ENCODE measurements at places on chromosomes 2 and 18.
A peak's percentile ranks its signal among the peaks of the same experiment; 100 is the strongest.

DNA sequence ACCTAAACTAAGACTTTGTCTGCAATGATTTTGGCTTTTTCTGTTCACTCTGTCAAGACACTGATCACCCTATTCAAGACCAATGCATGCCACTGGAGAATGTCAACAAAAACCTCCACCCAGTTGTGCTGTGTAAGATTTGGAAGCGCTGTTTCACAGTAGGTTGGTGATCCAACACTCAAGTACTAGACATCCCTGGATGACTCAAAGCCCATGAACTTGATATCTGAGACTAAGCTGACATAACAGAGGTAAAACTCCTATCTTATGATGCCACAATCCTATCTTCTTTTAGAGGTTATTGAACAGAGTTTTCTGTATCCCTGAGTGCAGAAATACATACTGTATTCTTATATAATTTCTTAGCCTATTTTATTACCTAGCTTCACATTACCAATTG lies 251.3 kb upstream of the ETAA1 start:
- no peak for DNase-seq

DNA sequence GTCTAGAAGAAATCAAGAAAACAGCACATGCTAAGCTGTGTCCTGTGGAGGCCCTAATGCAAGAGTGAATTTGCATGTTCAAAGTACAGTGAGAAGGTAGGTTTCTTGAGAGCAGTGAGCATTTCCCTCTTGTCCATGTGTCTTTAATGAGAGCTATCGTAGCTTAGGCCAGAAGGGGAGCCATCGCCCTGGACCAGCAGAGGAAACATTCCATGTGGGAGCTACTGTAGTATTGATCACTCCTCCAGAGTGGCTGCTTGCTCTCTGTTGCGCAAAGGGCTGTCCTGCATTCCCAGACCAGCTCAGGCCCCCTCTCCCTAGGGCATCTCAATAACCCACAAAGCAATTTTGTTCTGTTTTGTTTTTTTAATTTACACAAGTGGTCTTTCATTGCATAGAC lies 950.1 kb downstream of the CNTNAP5 start:
- DNase-seq = no peak

GRCh38 chr2:203621981-203622515 lies 84.4 kb upstream of the CD28 start:
- DNase-seq = no peak

DNA sequence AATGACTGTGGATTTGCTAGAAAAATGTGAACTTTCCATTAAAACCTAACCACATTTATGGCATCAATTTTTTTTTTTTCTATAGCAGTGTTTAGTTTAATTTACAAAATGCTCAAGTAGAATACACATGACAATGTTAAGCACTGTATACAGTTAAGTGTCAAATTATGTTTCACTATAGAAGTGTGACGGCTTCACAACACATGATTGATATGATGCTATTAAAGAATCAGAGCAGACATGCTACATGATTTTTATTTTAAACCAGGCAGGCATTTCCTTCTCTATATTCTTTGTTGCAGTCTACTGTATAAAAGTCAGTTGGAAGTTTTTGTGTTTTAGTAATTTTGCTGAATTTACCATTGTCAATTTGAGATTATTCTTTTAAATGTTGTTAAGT lies 43.6 kb downstream of the PROKR1 start:
- DNase-seq = no peak

GRCh38 chr2:27494284-27494943 lies 586 bp downstream of the FNDC4 start:
- no peak for DNase-seq

- no peak for DNase-seq
These were observed 188.8 kb downstream of the SETBP1 start for GRCh38 chr18:44869533-44869932.

GRCh38 chr2:227325839-227326195 lies 766 bp downstream of the MFF start:
- DNase-seq = peak; percentile 17

GRCh38 chr2:157806426-157807077 lies 69.6 kb downstream of the ACVR1 start:
- no peak for DNase-seq

DNA sequence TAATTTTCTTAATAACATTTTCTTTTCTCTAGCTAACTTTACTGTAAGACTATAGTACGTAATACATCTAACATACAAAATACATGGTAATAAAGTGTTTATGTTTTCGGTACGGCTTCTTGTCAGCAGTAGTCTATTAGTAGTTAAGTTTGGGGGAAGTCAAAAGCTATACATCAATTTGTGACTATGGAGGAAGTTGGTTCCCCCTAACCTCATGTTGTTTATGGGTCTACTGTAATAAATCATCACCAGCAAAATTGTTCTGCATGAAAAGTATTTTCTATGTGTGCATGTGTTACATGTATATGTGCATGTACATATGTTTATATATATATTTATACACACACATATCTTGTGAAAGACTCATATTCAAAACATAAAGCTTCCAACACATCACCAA lies 303.0 kb downstream of the TRIB2 start:
- no peak for DNase-seq

GRCh38 chr2:156481312-156481711 lies 45.1 kb downstream of the GPD2 start:
- DNase-seq = no peak

- no peak for DNase-seq
These were observed 177.4 kb downstream of the TWIST2 start for GRCh38 chr2:239025096-239025801.

- DNase-seq = no peak
These were observed 18.9 kb downstream of the ATP8B1 start for GRCh38 chr18:57784034-57784800.

DNA sequence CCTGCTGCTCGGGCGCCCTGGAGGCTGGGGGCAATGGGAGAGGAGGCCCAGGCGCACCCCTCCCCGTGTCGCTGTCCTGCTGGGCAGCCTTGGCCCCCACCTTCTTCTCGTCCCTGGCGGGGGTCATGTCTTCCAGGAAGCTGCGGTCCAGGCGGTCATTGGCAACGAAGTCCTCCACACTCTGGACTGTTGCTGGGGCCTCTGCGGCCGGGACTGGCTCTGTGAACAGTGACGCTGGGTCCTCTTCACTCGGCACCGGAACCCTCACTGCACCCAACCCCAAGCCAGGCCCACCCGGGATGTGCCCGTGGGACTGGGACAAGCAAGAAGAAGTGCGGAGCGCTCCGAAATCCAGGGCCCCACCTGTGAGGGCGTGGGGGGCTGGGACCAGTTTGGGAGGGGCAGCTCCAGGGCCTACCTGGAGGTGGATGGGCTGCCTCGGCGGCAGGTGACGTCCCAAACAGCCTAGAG lies 308.0 kb downstream of the CCDC74A start:
- no peak for DNase-seq

GRCh38 chr2:218075975-218076811 lies 7.1 kb downstream of the RUFY4 start:
- DNase-seq = no peak

DNA sequence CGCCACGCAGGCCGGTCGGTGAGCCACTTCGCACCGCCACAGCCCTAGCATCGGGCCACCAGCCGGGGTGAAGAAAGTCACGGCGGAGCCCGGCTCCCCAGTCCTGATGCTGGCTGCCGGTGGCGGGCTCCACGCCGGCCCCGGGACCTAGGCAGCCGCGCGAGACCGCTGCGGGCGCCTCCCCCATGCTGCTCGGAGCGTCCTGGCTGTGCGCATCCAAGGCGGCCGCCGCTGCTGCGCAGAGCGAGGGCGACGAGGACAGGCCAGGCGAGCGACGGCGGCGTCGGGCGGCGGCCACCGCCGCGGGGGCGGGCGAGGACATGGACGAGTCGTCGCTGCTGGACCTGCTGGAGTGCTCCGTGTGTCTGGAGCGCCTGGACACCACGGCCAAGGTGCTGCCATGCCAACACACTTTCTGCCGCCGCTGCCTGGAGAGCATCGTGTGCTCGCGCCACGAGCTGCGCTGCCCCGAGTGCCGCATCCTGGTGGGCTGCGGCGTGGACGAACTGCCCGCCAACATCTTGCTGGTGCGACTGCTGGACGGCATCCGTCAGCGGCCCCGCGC lies 433 bp downstream of the SH3RF3 start:
- peak; percentile 39 for DNase-seq

GRCh38 chr2:50719837-50720696 lies 311.9 kb downstream of the NRXN1 start:
- no peak for DNase-seq

DNA sequence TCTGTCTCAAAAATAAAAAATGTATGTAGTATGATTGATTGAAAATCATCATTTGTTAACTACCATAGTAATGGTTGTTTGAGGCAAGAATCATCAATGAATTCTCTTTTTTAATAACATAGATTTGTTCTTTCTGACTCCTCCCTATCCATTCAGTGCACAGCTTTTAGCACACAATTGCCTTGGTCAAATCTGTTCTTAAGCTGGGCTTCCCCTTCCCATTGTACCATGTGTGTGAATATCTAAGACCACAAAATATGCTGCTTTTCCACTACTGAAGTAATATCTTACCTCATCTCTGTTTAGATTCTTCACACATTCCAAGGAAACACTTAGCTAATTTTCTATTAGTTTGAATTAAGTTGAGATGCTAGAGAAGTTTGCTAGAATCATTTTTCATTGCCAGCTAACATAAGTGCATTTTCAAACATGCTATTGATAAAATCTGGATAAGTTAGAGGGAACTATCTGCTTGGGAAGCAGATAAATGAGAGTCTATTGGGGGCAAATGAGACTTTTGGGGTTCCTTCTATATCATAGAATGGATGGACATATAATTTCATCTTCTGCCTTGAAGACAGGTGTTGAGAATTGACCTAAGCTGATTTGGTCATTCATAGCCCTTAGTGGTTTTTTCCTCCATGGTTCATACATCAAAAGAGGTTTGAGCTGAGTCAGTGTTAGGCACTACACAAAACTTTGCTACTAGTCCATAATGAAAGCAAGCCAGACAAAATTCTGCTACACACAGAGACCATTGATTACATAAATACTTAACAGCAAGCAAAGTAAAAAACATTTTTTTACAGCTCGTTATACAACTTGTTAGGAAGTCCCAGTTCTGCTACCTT lies 231.9 kb downstream of the PLCL1 start:
- DNase-seq = no peak

GRCh38 chr2:154161286-154161685 lies 289.6 kb downstream of the GALNT13 start:
- no peak for DNase-seq

DNA sequence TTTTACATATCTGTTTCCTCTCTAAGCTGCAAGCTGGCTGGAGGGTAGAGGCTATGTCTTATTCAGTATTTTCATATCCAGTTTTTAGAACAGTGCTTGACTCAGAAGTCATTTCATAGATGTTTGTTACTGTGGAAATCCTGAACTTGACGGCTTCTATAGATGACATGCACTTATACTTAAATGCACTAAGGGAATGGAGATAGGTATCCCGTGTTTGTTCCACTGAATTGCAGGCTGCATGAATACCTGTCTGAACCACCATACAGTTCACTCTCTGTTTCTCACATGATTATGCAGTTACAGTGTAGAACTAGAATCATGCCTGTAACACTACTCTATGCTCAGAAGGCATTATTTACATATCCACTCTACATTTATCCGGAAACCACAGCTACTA lies 417.1 kb downstream of the MTX2 start:
- no peak for DNase-seq

DNA sequence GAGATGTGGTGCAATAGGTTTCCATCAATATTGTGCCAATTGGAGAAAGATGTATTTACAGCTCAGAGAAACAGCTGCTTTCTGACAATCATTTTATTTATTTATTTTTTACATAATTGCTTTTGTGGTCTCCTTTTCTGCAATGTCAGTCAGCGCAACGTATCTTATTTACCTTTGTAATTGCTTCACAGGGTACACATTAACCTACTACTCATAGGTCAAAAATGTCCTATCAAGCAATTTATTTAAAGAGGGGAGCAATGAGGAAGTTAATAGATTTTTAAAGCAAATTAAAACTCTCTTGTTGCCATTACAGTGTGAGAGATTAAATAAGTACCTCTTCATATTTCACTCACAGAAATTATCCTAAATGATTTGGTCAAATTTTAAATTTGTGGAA lies 291.0 kb downstream of the CALCRL start:
- no peak for DNase-seq

GRCh38 chr2:7692657-7693161 lies 775.5 kb downstream of the RNF144A start:
- DNase-seq = no peak

GRCh38 chr18:79583426-79583825 lies 96.2 kb upstream of the CTDP1 start:
- no peak for DNase-seq

DNA sequence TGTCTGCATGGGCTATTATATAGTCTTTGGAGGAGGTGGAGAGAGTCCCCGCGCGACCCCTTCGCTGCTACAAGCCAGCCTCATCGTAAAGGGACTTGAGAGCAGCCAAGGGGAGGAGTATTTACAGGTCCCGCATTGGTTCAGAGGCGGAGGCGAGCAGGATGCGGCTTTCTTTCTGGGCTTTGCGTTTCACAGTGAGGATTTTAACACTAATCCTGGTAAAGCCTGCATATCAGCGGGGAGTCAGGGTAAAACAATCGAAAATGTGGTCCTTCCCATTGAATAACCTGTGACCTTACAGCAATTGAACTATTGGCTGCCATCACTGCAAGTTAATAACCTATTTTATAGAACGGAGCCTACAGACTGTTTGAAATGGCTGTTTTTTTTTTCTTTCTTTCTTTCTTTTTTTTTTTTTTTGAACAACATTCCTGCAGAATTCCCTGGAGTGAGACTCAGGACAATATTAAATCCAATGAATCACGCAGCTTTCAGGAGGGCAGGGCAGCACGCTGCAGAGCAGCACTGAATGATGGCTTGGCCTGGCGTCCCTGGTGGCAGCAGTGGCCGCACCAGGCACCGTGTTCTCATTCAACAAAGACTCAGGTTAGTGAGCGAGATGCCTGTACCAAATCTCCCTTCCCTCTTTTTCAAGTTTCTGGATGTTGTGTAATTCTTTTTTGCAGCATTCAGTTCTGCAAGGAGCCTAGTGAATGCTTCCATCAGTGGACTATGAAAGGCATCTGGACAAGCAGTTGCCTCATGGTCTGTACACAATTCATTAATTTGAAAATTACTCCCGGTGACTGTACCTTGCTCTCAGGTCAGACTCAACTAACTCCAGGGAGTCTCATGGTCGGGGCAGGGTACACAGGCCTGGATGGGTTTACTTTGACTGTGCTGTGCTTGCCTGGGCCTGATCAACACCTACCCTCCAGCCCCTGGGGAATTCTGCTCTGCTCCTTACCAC lies 19.8 kb downstream of the SMIM21 start:
- no peak for DNase-seq
